ENCODE measurements at places on chromosomes 12 and 14.
A peak's percentile ranks its signal among the peaks of the same experiment; 100 is the strongest.

- no peak for DNase-seq
Measured at GRCh38 chr12:124537525-124538193, 29.8 kb downstream of the NCOR2 start.

GRCh38 chr14:54435500-54435981, 5.6 kb downstream of the CNIH1 start:
- no peak for DNase-seq

DNA sequence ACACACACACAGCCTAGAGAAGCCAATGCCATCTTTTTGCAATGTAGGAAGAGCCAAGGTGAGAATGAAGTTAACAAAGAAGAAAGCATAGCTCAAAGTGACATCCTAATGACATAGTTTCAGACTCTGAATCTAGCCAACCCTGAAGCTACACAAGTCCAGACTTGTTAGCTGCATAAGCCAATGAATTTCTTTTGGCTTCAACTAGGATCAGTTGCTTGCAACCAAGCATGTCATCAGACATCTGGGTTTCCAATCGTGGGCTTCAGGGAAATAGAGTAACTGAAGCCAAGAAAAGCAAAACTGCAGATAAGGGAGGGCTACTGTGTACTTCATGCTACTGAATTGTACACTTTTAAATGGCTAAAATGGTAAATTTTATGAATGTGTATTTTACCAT, 4.4 kb upstream of the GPHN start:
- no peak for DNase-seq

DNA sequence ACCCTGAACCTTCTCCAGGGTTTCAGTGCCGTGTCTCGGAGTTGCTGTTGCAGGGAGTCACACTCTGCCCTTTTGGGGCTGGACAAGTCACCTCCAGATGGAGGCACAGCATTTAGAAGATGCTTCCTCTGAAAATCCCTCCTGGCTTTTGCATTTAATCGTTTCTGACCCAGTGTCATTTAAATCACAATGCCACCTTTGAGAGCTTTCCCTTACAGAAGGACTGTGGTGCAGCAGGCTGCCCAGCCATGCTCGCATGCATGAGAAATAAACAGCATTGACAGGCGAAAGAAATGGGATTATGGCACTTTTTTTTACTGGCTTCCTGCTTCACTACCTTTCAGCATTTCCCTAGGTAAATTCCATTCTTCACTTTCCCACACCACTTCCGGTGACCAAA, 113.4 kb upstream of the DYRK2 start:
- no peak for DNase-seq

DNA sequence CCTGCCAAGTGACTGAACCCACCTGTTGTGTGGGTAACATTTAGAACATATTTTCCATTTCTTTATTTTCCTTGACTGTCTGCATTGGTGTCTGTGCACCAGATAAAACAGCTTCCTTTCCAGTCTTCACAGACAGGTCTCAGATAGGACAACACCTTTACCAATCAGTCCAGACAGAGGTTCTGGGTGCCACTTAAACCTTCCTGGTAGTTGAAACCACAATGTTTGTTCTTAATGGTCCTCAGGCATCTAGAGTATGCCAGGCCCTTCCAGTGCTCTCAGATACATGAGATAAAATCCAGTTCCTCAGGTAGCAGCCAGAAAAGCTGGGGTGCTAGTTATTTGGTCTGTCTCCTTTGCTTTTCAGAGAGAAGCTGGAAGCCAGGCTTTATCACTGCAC, 7.0 kb upstream of the CLEC2D start:
- no peak for DNase-seq

GRCh38 chr12:41274643-41275042, 86.5 kb downstream of the PDZRN4 start:
- no peak for DNase-seq

DNA sequence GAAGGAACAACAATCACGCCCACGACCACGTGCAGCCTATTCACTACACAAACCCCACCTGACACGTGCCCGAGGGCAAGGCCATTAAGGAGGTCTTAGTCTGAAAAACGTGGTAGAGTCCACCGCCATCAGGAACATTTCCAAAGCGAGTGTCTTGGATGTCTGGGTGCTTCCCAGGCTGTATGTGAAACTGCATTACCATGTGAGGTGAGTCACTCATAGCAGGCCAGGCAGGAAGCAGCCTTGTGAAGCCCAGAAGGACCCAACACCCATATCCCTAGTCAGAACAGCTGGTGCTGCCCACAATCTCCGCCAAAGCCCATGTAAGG, 3.3 kb upstream of the KRT79 start:
- no peak for DNase-seq

- peak; percentile 9 for DNase-seq
Measured at GRCh38 chr12:65740873-65741600, 83.2 kb upstream of the HMGA2 start.

DNA sequence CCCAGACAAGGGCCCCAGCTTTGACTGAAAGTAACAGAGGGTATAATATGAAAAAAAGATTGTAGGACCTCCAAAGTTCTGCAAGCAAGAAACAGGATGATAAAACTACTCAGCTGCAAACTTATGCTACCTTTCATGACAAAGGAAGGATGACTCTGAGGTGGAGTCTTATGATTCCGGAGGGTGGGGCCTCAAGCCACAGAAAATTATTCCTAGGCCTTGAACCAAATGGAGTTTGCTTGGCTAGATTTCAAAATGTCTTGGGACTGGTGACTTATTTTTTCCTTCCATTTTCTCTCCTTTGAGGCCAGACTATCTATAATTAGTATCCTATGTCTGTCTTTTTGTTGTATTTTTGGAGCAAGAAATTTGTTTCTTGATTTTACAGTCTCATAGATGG, 336.4 kb downstream of the LRIG3 start:
- DNase-seq = no peak

DNA sequence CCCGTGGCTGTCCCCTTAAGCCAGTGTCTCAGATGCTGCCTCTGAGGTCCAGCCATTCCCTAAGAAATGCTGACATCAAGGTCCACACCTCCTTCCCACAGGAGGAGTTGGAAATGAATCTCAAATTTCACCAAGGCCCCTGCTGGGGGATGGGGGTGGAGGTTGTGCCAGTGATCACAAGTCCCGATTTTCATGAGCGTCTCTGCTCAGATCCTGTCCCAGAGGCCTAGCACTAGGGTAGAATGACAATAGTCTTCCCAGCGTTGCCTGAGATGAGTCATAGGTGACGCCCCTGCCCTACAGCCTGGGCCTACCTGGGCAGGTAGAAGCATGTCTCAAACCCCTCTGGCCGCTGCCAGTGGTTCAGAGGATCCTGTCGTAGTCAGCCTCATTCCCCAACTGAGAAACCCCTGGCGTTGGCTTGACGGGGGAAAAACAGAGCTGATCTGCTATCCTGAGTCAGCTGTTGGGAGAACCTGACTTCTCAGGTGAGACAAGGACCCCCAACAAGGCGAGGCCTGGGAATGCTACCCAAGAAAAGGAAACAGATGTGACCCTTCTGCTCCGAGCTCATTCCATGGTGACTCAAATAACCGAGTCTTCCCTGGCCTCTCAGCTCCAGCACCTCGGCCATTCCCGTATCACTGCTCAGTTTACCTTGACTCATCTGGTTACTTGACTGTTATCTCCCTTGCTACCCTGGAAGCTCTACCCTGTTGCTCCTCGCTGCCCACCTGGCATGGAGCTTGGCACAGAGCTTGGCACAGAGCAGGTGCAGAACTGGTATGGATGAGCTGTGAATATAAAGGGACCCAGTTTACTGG, 21.8 kb upstream of the SPPL3 start:
- DNase-seq = no peak

DNA sequence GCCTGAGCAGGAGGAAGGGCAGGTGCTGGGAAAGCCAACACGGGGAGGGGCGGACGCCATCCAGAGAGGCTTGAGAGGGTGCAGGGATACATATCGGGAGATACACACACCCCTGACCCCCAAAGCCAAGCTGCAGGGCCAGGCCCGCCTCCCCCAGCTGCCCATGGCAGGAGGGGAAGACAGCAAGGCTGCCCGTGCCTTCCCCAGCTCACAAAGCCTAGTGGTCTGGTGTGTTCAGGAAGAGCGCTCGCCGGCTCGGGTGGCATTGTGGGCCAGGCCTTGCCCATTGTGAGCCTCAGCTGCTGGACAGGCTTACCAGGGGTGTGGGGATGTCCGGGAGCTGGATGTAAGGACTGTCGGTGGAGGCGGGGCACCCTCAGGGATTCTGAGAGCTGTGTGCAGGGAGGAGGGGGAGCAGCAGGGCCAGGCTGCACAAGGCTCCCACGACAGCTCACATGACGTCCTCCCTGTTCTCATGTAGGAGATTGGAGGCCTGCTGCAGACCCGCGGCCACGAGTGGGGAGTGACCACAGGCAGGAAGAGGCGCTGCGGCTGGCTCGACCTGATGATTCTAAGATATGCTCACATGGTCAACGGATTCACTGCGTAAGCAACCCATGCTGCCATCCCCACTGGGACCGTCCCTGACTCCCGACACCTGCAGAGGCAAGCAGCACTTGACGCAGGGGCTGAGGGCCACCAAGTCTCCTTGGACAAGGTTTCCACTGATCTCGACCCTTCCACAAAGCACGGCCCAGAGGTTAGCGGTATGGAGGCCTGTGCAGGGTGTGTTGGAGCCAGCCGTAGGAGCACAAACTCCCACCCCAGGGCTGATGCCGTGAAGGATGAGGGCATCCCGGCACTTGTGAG, 10.1 kb upstream of the SIVA1 start:
- no peak for DNase-seq

DNA sequence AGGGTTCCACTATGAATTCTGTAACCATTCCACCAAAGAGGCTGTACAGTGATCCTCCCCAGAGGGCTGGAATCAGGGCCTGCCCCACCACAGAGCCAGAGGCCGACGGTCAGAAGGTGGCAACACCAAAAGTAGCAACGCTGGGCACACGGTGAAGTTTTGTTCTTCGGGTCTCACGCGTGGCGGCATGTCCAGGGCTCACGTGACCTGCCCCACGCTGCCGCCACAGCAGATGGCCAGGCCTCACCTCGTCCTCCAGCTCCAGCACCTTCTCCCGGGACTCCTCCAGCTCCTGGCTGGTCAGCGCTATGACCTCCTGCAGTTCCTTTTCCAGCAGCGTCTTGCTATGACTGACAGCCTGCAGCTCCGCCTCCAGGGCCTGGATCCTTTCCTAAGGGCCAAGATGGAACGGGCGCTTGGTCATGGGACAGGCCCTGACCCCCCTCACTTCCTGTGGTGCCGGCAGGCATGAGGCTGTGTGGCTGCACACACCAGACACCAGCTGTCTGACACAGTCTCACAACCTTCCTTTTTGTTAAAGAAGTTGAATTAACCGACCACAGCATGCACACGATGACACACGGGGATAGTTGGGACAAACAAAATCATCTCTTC, 22.4 kb upstream of the ANKLE2 start:
- DNase-seq = no peak

- DNase-seq = no peak
Measured at GRCh38 chr12:131720921-131721320, 10.0 kb downstream of the SFSWAP start.

GRCh38 chr12:60201891-60202290, 606.1 kb downstream of the SLC16A7 start:
- no peak for DNase-seq

- no peak for DNase-seq
Measured at GRCh38 chr14:90379106-90379505, 17.7 kb upstream of the CALM1 start.

DNA sequence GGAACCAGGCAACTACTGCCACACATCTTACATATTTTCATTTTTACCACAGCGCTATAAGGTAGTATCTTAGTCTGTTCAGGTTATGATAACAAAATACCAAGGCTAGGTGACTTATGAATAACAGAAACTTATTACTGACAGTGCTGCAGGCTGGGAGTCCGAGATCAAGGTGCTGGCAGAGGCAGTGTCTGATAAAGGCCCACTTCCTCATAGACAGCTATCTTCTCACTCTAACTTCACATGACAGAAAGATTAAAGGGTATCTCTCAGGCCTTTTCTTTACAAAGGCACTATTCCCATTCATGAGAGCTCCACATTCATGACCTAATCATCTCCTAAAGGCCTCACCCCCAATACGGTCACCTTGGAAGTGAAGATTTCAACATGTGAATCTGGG, 59.8 kb upstream of the MDM1 start:
- DNase-seq = no peak

DNA sequence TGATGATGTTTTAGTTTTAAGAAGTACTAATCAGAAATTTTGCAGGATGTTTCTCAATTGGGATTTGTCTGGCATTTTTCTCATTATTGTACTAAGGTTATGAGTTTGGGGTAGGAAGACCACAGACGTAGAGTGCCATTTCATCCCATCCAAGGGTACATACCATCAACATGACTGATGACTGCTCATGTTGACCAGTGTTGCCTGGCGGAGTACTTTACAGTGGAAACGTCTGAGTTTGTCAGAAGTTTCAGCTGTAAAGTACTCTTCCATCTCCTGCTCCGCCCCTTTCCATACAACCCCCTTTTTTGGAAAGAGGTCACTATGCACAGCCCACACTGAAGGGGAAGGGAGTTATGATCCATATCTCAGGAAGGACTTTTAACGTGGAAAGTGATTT, 74.2 kb downstream of the RCOR1 start:
- DNase-seq = no peak

DNA sequence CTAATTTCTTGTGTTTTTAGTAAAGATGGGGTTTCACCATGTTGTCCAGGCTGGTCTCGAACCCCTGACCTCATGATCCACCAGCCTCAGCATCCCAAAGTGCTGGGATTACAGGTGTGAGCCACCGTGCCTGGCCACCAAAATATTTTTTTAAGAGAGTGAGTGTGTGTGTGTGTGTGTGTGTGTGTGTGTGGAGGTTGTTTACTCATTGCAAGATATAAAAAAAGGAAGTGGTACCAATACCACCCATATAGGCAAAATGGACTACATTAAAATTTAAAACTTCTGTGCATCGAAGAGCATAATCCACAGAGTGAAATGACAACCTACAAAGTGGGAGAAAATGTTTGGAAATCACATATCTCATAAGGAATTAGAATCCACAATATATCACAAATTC, 15.5 kb upstream of the CLEC2A start:
- DNase-seq = no peak

- no peak for DNase-seq
Measured at GRCh38 chr12:68967046-68967445, 34.1 kb upstream of the CPM start.

DNA sequence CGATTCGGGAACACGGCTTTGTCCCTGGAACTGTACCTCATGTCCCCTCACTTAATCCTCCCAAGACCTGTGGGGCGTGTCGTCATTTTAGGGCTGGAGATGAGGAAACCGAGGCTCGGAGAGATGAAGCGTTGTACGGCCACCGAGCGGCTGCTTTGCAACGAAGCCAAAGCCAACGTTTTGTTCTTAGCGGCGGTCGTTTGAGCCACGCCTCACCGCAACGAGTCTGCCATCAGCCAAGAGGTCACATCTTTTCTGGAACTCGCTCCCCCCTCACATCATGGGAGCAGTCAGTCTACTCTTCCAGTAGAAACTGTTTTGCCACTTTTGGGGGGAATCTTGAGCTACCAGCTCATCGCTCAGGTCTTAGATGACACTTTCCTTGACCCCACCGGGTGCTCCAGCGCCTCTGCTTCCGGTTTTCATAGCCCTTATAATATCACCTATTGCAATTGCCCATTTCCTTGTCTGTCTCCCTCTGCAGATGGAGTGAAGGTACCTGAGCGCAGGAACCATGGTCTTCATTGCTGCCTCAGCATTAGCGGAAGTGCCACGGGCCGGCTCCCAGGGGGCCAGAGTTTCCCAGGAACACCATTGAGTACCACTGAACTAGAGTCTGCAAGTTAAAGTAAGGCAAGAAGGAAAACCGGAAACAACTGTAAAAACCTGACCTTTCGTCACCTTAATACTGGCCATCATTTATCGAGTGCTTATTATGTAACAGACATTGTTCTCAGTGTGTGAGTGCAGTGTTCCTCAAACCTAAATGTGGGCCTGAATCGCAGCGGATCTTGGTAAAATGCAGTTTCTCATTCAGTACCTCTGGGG, 19.6 kb downstream of the NINJ2 start:
- DNase-seq = no peak

- no peak for DNase-seq
Measured at GRCh38 chr14:89247457-89248122, 169.4 kb downstream of the FOXN3 start.

All from stimulated activated naive CD4-positive, alpha-beta T cell treated with Interleukin-2 at 50 U/mL for 16 hours (primary cell).